A549 treated with AZD2906 at 1 μM for 4 hours (cell line): ENCODE measurements at places on chromosomes 2 and 18. TPM values are rescaled to one million over a fixed set of nuclear protein-coding genes. Genes with fewer than 3 reads are reported as not detected.

The UGT1A6 gene
- 0.72 to 1.1 TPM (median 0.89 TPM) in 5 replicates for total RNA-seq

The COLEC12 gene
- total RNA-seq: 0.02 to 0.06 TPM (median 0.03 TPM) in 5 replicates

The PPP1R1C gene
- 1.3 to 2.1 TPM (median 1.6 TPM) in 5 replicates for total RNA-seq

The SPATA3 gene
- not detected in 5 replicates for total RNA-seq

The CD8A gene
- total RNA-seq: 0.18 to 0.55 TPM (median 0.24 TPM) in 5 replicates

The REG1B gene
- not detected in 5 replicates for total RNA-seq

The TLX2 gene
- total RNA-seq: 0.24 to 0.37 TPM (median 0.30 TPM) in 5 replicates
